ENCODE measurements at places on chromosomes 12 and 14.

DNA sequence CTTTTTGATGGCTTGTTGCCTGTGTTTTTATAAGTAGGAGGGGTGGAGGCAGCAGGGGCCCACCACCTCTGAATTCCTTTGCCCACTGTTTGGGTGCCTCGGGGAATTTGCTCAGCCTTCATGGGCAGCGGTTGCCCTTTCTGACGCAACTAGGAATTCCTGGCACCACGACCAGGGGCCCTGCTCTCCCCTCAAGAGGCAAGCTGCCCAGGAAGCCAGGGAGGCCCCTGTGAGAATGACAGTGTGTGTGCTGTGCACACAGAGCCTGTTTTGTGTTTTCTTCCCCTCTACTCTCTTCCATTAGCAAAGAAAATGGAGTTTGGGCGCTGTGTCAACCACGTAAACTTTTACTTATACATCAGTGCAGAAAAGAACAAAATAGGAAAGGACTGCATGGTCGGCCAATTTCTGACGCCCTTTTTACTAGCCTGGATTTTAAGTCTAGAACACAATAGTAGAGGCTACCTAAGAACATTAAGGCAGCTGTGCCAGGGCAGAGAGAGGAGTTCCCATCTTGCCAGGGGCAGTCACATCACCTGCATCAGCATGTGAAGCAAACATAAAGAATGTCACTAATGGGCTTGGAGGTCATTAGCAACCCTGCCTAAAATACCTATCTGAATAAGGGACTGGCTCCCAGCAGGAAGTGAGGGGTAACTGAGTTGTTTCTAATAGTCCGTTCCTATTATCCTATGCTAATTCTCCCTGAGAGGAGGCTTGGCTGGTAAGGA, 17.9 kb upstream of the PTGR2 start:
- no peak for DNase-seq

DNA sequence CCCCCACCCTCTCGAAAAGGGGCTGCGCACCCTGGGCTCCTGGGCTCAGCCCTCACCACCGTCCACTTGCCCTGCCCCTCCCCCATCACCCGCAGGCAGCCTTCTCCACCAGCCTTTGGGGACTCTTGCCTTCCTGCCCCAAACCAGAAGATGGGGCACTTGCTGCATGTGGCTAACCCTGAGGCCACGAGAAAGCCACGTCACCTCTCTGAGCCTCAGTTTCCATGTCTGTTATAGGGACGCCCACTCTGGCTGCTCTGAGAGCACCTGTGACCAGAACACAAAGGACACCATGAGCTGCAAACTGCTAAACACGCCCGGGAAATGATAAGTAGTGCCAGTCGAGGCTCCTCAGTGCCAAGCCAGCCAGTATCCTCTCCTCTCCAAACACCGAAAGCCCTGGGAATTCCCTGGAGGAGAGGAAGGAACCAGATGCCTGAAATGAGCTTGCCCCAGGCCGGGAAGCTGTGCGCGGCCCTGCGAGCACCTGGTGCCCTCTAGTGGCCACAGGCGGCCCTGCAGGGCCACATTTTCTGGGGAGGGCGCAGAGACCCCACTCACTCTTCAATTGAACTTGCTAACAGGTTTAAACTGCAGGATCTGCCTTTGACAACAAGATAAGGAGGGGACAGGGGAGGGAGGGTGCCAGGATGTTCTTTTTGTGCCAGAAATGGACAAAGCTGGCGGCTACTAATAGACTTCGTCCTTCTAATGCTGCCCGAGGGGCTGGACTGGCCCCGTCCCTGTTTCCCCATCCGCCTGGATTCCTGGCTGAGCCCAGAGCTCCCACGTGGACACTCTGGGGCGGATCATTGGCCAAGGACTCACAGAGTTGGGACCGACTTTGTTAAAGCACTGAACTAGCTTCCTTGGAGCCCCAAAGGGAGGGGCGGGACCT, 10.2 kb upstream of the SERPINA9 start:
- no peak for DNase-seq

DNA sequence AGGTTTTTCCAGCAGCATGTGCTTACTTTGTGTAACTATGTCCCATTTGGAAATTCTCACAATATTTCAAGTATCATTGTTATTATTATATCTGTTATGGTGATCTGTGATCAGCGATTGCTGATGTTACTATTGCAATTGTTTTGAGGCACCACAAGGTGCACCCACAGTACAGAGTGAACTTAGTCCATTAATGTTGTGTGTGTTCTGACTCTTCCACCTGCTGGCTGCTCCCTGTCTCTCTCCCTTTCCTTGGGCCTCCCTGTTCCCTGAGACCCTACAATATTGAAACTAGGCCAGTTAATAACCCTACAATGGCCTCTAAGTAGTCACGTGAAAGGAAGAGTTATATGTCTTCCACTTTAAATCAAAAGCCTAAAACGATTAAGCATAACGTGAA, 153.9 kb downstream of the PIK3C2G start:
- no peak for DNase-seq

DNA sequence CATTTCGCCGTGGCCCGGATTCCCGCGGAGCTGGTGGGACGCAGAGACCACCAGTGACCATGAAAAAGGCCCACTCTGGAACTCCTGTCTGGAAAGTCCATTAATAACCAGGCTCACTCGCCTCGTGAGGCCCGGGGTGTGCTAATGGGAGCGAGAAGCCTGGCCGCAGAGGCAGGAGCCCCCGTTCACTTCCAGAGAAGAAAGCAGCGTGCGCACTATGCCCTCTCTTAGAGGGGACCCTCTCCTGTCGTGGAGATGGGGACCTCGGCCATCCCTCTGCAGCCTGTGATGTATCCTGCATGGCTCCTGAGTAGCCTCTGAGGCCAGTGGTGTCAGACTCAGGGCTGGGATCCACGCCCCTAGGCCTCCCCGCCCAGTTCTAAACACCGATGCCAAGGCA, 134.1 kb upstream of the VRK1 start:
- no peak for DNase-seq

GRCh38 chr12:48924617-48925303, 532 bp downstream of the FKBP11 start:
- DNase-seq = no peak

DNA sequence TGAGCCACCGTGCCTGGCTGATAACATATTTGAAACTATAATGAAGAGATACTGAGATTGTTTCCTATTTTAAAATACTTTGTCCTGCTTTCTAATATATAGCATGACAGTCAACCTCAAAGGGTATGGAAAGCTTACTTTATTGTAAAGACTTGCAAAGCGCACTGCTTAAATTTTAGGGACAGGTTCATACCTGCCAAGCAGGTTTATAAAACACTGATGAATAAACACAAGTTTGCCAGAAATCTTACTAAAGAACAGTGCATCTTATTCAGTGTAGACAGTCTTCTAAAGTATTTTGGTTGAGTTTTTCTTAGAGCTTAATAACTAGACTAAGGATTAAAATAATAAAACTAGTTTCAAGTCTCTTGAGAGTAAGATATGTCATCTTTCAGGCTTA, 4.8 kb downstream of the C12orf71 start:
- no peak for DNase-seq

DNA sequence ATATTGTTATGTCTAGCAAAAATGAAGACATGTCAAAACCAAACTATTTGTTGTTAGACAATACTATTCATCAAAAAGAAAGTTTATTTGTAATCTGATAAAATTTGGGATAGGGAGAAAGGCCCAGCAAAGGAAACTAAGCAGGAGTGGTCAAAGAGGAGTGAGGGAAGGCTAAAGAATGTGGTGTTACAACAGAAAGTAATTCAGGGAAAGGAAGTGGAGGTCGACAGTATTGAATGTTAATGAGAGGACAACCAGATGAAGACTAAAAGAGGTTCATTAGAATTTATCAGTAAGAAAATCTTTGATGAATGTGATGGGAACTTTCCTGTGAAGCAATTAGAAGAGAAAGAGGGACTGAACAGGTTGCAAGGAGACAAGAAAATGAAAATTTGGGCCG, 33.9 kb downstream of the PLCZ1 start:
- no peak for DNase-seq

GRCh38 chr12:129467726-129468125, 436.1 kb downstream of the TMEM132D start:
- no peak for DNase-seq

GRCh38 chr12:34021071-34021470, 1.2 kb upstream of the ALG10 start:
- DNase-seq = no peak

DNA sequence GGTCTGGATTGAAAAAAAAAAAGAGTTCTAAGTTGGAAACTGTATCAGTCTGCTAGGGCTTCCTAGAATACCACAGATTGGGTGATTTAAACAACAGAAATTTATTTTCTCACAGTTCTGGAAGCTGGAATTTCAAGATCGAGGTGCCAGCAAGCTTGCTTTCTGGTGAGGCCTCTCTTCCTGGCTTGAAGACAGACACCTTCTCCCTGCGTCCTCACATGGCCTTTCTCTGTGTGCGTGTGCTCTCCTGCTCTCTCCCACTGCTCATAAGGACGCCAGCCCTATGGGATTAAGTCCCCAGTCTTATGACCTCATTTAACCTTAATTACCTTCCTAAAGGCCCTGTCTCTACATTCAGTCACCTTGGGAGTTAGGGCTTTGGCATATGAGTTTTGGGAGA, 215.5 kb downstream of the PIK3C2G start:
- DNase-seq = no peak

DNA sequence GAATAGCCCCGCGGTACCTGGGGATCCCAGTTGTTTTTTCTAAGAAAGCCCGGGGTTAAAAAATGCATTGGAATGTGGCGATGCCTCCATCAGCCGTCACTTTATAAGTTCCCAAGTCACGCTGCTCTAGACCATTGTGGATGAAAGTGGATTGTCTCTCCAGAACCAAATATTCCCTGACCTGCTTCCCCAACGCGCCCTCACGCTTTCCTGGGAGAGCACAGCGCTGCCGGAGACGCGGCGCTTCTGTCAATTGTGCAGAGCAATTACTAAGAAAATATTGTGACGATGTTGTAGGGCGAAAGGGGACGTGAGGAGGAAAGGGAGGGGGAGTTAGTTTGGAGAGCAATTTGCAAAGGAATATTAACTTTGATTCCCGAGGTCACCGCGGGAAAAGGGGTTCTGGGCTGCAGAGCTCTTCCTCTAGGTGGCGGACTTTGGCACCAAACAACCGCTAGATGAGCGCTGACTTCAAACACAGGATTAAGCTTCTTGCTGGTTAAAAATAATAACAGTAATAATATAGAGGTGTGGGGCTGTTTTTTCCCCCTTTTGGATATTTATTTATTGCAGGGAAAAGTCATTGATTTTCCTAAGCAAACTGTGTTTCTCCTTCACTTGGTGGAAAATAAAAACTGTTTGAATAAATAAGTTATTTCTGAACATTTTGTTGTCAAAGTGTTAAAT, 9.6 kb upstream of the FOXG1 start:
- DNase-seq = no peak

DNA sequence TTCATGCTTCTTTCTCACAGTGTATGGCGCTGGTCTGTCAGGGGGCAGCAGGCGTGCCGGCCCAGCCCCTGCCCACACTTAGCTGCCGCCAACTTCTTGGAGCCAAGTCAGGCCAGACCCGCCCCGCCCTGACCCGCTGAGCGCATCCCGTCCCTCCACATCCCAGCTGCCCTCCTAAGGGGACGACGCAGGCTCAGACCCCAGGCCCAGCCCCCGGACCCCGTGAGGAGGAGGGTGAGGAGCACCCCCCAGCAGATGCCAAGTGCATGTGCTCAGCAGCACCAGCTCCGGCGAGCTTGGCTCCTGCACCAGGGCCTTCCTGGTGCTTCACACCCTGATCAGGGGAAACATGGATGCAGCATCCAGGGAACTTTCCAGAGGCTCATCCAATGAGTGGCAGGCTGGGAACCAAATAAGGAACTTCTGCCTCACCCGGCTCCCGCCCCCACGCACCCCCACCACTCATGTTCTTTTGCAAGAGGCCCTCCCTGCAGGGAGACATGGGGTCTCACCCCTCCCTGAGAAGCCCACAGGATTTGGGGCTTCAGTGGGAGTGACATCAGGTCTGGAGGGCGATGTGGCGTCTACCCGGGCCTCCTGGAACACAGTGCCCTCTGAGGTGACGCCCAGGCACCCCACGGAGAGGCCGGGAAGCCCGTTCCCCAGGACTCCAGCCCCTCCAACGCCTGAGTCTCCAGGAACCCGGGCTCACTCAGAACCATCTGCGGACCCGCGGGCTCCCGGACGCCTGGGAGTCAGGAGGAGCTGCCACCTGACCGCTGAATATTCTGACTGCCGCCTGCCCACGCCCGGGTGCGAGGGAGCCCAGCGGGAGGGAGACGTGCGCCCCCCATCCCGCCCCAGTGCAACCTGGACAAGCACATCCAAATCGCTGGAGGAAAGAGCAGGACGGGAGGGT, 70.0 kb upstream of the GALNT9 start:
- no peak for DNase-seq

Measured in GDM1 (cell line).